ENCODE measurements at places on chromosomes 16 and 17.

DNA sequence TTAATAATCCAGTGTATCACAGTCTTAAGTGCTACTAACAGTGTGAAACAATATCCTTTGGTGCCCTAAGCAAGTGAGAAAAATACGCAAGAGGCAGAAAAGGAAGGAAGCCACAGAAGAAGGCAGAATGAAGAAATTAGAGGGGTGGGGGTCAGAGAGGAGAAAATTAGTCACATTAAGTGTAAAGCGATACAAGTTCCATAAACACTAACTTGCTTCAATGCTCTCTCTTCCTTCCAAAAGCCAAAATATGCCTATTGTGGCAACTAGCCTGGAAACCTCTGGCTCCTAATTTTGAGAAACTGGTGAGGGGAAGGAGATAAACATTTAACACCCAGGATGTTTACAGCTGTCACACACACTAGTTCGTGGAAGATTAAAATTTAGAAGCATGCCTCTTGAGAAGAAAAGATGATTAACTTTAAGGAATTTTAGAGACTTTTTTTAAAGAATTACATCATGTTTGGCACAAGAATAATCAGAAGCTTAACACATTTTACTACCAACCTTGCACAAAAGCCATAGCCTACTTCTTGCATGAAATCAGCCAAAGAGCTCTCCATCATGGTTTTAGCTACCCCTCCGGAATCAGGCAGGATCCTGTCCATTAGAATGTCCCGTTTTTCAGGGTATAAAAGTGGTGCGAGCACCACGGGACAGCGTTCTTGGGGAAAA, 44.7 kb downstream of the CNOT1 start:
- DNase-seq: no peak

DNA sequence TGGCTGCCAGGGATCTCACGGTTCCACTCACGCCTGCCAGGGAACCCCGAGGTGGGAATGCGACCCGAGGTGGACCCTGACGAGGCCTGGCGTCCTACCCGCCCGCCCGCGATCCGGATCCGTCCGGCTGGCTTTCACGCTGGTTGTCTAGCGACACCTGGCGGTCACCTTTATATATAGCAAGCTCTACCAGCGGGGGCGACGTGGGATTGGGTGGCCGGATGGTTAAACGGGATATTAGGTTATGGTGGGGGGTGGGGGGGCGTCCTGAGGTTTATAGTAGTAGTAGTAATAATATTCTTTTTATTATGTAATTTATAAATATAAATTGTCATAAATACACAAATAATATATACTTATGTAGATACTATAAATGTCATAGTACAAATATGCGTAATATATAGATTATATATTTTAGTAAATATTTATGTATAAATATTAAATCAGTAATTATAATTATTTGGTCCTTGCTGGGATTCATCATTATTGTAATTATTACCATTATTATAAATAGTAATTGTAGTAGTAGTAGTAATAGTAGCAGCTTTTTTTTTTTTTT, 136.9 kb downstream of the KCNJ12 start:
- peak; percentile 87 for DNase-seq

GRCh38 chr16:84650062-84650991, 2.0 kb downstream of the KLHL36 start:
- no peak for DNase-seq

DNA sequence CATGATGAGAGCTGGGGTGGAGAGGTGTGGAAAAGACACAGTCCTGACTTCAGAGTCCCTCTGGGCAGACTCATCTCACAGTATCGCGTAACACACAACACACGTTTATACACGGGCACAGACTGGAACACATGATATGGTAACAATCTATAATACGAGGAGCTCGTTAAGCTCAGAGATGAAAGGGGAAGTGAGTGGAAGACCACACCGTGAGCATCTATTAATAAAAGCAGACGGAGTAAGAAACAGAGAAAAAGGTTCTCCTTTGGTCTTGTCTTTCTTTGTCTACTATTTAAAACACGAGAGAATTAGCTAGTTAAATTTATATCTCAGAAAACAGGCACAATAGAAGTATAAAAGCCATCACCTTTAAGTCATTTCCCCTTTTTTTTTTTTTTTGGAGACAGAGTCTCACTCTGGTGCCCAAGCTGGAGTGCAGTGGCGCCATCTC, 13.5 kb downstream of the ANKRD11 start:
- no peak for DNase-seq

GRCh38 chr16:75092777-75093176, 23.8 kb downstream of the LDHD start:
- DNase-seq: no peak

DNA sequence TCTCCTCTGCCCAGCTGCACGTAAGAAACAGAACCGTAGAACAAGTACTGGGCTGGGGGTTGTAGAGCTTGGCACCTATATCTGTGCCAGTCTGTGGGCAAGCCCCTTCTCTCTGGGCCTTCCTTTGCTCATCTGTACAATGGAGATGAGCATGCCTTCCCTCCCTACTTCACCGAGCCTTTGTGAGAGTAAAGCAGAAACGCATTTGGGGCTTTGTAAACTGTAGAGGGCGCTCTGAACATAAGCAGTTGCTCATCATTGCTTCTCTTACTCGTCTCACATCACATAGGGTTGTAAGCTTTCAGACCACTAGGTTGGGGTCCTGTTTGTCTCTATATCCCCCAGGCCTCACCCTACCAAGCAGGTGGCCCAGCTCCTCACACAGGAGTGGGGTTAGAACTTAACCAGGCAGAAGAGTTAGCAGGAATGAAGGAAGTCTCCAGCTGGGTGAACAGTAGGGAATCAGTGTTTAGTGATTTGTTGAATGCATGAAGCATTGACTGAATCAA, 15.1 kb downstream of the SAMD14 start:
- DNase-seq: peak; percentile 49

DNA sequence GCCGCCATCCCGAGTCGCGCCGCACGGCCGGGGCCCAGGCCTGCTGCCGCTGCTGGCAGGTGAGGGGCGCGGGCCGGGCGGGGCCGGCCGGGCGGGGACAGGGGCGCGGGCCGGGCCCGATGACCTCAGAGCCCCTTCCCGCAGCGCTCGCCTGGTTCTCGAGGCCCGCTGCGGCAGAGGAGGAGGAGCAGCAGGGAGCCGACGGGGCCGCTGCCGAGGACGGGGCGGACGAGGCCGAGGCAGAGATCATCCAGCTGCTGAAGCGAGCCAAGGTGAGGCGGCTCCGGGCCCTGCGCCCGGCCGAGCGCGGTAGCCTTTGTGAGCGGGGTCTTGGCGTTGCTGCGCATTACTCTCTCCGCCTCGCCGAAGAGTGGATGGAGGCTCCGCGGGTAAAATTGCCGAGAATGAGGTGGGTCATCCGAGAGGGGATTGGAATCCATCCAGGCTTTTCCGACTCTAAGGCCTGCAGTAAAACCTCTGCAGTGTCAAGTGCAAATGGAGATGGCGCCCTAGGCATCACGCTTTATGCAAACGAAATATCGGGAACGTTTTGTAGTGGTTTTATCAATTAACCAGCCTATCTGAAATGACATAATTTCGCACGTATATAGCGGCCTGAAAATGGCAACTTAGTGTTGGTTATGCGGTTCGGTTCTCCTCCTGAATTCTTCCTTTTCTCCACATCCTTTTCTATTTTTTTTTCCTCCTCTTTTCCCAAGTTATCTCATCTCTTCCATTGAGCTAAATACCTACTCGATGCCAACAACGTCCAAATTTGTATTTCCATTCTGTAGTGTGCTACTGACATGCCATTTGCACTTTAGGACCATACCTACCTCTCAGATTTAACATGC, 577 bp downstream of the TTC19 start:
- peak; percentile 52 for DNase-seq

DNA sequence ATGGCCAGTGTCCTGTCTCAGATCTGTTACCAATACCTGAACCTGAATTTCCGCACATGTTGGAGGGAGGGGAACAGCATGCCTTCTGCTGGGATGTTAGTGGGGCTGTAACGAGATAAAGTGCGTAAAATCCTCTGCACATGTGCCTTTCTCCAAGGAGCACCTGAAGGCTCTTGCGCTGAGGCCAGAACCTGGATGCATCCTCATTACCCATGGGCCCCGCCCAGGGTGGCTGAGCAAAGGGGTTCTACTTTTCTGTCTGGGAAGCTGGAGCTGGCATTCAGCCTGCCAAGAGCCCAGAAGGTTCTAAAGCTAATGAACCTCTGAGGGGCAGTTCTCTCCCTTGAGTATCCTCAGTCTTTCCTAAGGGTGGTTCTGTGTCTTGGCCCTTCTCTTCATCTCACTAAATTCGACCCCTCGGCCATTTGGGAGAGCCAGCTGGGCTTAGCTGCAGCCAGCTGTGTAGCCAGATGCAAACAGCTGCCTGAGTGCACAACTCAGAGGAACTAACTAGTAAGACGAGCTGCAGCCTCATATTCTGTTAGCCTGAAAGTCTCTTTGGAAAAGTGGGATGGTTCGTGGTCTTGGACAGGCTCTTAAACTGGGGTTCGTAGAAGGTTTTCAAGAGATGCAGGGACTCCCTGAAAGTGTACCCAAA, 2.5 kb downstream of the ITGA3 start:
- no peak for DNase-seq

DNA sequence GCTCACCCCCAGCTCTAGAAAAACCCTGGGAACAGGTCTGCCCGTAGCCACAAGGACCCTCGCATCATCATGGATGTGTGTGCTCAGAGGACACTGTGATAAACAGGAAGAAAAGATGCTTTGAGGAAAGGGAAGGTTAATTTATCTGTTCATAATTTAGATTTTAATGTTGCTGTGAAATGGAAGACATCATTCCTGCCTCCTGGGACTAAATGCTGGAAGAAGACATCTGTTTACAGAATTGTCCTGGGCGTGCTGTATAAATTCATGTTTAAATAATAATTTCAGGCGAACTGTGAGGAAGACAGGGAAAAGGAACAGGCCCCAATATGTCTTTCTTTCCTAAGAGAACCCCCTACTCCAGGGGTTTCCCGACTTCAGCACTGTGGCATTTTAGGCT, 112.6 kb downstream of the SHISA6 start:
- DNase-seq: no peak
